ENCODE measurements at places on chromosomes 7 and 10.

DNA sequence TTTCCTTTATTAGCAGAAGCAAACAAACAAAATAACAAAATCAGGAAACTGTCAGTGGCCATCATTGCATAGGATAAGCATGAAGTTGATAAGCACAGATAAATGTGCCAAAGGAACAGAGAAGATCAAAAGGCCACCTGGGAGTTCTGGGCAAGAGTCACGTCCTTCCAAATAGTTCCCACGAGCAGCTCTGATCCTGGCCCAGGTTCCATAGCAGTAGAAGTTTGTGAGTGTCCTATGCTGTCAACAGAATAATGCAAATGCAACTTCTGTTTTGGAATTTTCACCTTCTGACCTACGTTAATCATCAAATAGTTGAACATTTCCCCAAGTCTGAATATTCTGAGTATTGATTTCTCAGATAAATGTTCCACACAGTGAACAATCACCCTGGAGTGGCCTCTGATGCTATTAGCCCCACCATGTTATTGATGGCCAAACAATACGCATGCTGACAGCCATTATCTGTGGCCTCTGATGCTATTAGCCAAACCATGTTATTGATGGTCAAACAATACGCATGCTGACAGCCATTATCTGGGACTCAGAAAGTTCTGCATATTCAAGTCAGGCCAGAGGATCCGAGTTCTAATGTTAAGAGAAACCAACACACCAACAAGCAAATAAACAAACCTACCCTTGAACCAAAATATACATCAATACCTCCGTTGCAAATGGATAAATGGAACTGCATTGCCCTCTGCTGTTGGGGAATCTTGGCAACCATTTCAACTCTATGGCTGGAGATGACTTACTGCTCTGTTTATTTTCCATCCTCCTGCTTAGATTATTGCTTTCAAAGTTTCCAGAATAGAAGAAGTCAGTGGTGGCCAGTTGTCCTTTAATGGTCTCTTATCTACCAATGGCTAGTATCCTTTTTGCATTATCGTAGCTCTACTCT lies 63.3 kb downstream of the MRC1 start:
- DNase-seq = no peak

GRCh38 chr10:84626397-84627087 lies 298.2 kb downstream of the CCSER2 start:
- DNase-seq = no peak

DNA sequence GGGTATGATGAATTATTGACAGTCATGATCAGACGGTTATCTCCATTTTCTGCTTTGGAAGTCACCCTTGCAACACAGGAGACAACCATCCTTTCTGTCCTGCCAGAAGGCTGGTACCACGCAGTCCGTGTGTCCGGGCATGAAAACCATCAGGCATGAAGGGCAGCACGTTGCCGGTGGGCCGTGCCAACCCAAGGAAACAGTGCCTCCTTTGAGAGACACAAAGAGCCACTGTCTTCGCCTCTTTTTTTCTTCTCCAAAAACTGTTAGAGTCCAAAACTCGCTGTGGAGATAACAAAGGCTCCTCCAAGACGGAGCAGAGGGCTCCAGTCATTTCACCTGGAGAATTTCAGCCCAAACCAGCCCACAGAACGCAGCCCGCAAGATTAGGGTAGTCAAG lies 60.4 kb upstream of the ARHGAP21 start:
- no peak for DNase-seq

DNA sequence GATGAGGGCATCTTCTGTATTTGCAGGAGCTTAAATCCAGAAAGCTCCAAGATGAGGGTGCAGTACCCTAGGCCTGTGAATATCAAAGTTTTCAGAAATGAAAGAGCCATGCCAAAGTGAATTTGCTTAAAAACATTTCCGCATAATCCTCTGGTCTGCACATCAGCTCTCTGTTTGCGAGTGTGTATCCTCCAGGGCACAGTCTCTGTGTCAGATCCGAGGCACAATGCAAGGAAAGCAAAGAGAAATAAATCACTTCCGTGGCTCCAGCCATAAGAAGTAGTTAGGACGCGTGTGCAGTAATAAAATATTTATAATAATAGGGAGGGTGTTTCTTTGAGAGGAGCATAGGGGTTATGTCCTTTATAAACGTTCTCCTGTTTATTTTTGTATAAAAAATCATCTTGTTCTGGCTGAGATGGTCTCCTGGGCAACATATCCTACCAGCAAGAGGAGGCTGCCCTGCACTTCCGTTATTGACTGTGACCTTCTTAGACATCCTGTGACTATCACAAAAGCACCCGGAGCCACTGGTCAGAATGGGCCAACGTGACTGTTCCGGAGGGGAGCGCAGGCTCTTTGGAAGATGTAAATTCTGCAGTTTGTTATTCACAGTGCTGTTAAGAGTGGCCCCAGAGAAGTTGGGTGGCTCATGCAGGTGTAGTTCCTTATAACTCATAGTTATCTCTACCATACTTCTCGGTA lies 667.6 kb upstream of the FOXK1 start:
- DNase-seq = no peak

DNA sequence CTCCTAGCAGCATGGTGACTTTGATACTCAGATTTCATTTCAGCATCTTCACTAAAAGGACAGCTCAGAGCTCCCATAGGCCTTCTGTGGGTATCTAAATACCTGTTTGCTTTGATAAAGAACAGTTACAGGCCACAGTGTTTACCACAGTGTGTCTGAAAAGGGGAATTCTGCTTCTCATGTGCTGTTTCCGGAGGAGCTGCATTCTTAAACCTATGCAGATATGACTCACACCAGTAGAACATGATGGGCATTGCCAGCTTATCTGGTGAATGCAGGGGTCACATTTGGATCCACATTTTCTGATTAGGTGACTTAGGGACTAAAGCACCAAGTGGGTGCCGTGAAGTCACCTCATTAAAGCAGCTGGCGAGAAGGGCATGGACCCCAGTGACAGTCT lies 52.6 kb downstream of the TRRAP start:
- DNase-seq = no peak
